Stimulated activated memory B cell treated with anti-CD40 and anti-IgM and Interleukin-4, amounts not matched to agents 10 μg/mL and 1 μg/mL and 100 μg/mL, for 72 hours (primary cell): ENCODE measurements at places on chromosomes 12 and 14.

DNA sequence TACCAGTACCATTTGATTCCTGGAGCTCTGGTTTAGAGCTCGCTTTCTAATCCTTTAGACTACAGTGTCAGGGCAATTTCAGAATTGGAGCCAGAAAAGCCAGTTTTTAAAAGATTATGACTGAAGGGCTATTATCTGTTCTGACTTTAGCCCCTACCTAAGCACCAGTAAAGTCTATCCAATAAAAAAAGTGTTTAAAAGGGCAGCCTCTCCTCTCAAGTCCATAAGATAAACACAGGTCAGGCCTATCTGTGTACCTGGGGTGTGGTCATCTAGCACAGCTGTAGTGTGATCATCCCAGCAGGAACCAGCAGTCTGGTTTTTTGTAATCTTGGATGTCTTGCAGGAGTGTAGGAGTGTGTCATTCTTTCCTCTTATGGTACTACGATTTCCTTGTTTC is 6.6 kb downstream of the APPL2 start:
- no peak for ATAC-seq

GRCh38 chr12:28708918-28709371 is 440.1 kb upstream of the FAR2 start:
- no peak for ATAC-seq

- ATAC-seq, result no peak
Measured at GRCh38 chr12:106049105-106049504, 89.6 kb downstream of the NUAK1 start.

DNA sequence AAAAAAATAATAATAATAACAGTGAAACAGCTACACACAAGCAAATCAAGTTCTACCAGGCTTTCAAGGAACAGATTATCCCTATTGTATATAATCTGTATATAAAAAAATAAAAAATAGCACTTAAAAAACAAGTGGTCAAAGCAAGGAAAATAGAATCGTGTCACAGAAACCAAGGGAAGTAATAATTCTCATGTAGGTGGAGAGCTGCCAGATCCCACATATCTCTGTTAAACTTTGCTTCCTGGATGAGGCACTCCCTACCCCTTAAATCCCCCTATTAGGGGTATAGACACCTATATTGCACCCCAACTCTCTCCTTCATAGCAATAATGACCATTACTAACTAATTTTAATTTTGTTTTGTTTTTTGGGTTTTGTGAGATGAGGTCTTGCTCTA is 4.4 kb upstream of the CD27 start:
- ATAC-seq, result no peak

DNA sequence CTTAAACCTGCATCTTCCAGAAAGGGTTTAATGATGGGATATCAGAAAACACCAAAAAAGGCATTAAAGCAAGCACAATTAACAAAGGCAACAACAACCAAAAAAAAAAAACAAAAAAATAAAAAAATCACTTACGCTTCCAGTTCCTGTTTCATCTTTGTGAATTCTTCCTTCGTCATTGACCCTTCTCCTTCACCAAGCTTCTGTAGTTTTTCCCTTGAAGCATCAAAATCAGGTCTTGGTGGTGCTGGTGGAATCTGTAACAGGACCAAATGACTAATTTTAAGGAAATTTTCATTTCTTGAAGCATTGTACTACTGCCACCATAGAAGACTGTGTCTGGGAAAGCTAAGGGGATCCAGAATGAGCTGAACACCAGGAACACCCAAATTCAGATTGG is 24.5 kb downstream of the SNX6 start:
- ATAC-seq, result no peak

- no peak for ATAC-seq
Measured at GRCh38 chr12:111068290-111068689, 147.9 kb upstream of the MYL2 start.

DNA sequence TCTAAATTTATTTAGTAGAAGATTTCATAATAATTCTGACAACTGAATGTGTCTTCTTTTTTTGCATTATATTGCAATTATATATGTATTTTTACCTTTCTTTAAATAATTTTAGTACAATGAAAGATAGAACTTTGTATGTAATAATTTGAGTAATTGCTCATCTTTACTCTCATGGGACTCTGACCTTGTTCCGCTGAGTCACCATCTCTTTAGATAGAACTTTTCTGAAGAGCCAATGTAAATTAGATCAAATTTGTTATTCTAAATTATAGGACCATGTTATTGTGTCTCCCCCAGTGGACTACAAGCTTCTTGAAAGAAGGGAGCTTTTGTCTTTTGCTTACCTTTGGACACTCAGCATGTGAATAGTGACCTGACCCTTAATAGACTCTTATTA is 96.1 kb downstream of the TRHDE start:
- ATAC-seq, result no peak

GRCh38 chr14:71711619-71712018 is 220.6 kb upstream of the RGS6 start:
- no peak for ATAC-seq

DNA sequence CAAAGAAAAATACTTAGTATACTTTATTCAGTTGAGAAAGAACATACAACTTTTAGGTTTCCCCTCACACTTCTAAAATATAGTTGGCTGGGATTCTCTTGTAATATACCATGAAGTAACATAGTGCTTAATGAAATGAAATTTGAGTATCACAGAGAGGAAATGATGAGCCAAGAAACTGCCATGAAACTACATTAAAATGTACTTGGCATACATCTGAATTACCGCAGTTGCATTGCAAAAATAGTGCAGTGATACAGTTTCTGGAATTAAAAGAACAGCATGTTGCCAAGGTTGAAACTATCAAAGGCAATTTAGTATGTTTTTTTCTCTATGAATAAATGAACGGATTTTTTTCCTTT is 389.2 kb downstream of the TMEM117 start:
- ATAC-seq, result no peak

DNA sequence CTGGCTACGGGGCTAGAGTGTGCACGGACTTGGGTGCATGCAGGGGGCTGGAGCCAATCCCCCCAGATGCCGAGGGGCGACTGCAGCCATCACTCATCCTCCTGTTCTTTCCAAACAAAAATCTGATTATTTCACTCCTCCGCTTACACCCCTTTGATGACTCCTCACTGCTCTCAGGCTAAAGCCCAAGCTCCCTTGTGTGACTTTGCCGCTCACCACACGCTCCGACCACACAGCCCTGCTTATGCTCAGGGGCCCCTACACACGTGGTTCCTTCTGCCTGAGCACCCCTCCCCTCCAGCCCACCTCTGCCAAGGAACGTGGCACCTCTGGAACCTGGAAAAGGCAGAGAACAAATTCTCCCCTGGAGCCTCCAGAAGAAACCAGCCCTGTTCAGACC is 13.7 kb downstream of the CHFR start:
- no peak for ATAC-seq

- ATAC-seq, result no peak
Measured at GRCh38 chr12:53346491-53346890, 10.3 kb upstream of the SP7 start.

GRCh38 chr14:68473069-68473468 is 319.8 kb downstream of the ZFP36L1 start:
- ATAC-seq, result no peak

GRCh38 chr12:47813511-47814196 is 6.0 kb downstream of the HDAC7 start:
- ATAC-seq, result peak; percentile 62

DNA sequence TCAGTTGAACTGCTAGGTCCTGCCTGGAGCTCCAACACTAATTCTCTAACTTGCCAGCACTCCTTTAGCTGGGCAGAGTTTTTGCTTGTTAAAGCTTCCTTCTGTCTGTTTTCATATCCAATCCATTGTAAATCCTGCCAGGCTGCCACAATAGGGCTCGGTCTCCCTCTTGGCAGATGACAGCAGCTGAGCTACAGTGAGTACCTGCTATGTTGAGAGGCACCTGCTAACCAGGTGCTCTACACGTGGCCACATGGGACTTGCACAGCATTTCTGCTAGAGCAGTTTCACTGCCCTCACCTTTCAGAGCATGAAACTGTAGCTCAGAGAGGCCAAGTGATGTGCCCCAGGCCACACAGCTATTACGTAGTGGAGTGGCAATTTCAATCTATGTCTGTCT is 106.6 kb upstream of the NOS1 start:
- ATAC-seq, result no peak

- ATAC-seq, result no peak
Measured at GRCh38 chr14:76253111-76253510, 101.4 kb downstream of the GPATCH2L start.

DNA sequence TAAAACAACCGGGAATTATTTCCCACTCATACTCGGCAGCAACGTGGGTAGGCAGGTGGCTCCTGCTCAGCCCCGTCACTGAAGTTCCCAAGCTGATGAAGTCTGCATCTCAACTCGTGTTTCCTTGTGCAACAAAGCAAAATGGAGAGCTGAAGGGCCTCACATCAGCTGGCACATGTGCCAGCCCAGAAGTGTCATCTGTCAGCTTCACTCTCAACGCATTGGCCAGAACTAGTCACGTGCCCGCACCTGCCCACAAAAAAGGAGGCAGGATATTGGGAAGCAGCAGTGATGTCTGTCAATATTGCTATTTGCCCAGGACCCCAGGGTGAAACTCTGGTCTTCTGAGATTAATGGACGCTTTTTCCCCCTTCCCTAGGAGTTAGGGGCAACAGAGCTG is 344.0 kb downstream of the BCL11B start:
- no peak for ATAC-seq

GRCh38 chr12:56487448-56488040 is 417 bp downstream of the GLS2 start:
- peak; percentile 58 for ATAC-seq

GRCh38 chr12:147242-147641 is 66.7 kb downstream of the SLC6A12 start:
- peak; percentile 6 for ATAC-seq

GRCh38 chr14:100042286-100042685 is 22.9 kb upstream of the EVL start:
- no peak for ATAC-seq

DNA sequence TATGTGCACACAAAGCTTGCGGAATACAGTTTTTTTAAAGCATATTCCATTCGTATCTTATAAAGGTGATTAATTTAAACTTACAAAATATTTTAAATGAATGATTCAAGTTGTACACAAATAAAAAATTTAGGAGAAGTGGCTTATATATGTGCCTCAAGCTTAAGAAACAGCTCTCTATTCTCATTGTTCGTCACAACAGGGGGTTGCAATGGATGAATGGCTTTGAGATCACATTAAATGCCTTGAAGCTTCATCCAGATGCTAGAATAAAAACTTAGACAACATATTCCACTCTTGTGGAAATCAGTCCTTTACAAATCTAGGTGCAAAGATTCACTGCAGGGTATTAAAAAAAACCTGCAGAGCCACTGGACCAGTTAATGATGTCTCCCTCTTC is 303.9 kb upstream of the LRFN5 start:
- no peak for ATAC-seq

DNA sequence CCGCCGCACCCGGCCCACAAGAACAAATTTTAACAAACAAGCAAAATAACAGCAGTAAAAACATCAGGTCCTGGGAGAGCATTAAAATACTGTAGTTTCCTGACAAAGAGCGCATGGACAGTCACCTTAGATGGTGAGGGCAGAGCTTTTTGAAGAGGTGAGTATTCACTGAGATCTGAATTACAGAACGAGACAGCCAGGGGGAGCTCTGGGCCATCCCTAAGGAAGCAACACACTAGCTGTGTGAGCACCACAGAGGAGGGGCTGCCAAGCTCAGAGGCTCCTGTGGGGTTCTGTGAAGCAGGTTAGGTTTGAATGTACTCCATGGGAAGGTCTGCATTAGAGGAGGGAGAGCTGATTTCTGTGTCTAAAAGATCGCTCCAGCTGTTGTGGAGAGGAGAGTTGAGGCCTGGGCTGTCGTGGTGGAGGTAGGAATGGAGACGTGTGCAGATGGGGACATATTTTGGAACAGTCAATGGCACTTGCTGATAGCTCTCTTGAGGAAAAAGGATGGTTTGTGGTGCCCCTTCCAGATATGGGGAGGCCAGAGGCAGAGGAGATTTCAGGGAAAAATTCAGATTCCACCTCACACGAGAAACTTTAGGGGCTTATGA is 72.9 kb downstream of the TRAFD1 start:
- peak; percentile 64 for ATAC-seq

DNA sequence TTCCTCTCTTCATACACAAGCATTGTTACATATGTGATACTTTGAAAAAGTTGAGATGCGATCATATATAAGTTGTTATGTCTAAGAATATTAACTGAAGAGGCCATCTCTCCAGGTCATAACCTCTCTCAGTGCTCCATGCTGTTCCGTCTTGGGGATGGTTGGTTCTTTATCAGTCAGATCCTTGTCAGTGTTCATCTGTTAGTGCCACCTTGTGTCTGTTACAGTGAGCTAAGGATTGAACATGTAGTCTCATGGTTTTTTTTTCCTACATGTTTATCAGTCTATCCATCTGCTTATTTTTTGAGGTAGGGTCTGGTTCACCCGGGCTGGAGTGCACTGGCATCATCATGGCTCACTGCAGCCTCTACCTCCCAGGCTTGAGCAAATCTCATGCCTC is 30.5 kb downstream of the EP400 start:
- ATAC-seq, result no peak

DNA sequence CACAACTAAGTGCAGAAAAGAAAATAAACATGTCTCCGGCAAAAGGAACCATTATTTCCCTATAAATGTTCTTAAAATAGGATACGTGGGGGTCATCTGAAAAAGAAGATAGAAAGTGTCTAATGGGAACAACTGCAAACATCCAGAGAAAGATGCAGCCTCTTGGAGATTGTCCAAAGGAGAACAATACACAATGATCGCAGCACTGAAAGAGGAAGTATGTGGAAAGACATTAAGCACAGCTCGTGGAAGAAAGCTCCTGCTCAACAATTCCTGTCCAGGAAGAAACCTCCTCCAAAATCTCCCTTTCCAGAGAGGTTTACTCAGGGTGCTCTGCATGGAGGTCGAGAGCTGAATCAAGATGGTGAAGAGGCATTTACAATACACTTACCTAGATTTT is 2.5 kb upstream of the LALBA start:
- ATAC-seq, result no peak

DNA sequence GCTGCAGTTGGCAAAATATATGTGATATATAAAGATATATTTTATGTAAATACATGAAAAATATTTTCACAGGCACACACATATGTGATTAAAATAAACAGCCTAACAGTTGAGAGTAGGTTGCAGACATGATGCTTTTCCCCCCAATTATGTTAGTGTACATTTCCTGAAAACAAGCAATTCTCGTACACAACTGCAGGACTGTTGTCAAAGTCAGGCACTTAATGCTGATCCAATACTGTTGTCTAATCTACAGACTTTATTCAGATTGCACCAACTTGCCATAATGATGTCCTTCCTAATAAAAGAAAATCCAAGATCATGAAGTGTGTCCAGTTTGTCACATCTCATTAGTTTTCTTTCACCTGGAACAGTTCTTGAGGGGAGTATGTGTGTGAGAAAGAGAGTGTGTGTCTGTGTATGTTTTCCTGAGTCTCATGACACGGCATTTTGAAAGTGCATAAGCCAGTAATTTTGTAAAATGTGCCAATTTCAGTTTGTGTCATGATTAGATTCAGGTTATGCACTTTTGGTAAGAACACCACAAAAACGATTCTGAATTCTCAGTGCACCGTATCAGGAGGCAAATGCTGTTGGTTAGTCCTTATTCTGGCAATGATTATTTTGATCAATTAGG is 16.5 kb upstream of the SEL1L start:
- ATAC-seq, result peak; percentile 41
